ENCODE measurements at places on chromosomes 5 and 9. TPM values are rescaled to one million over a fixed set of nuclear protein-coding genes. Genes with fewer than 3 reads are reported as not detected.

DNA sequence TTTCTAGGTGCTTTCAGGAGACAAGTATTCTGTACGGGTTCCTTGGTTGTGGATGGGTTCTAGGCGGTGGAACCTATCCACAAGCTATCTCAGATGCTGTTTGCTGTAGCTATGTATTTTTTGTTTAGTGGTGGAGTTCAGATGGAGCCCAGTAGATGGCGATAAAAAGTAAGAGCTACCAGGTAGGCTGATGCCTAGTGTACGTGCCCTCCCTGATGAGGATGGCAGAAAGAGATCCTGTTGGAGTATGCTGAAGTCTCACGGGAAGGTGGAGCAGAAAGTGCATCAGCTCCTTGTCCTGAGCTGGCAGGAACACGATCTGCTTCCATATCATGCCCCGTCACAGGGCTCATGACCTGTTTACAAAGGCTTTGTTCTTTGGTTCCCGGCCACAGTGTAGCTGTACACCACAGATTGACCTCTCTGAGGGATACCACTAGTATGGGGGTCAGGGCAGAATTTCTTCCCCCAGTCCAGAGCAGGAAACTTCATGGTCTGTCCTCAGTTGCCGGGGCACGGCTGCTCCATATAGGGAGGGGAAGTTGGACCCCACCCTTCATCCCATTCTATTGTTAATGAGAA, 12.6 kb upstream of the UGT3A2 start:
- H3K27me3 ChIP-seq, result no peaks in the 10 kb centered on the region
- H3K27ac ChIP-seq, result no peak overlapping the region
- DNase-seq, result no peak
- H3K4me3 ChIP-seq, result no peak overlapping the region
- no peaks in the 10 kb centered on the region for H3K36me3 ChIP-seq

STXBP1 gene
- 0.27 TPM for polyA plus RNA-seq

DNA sequence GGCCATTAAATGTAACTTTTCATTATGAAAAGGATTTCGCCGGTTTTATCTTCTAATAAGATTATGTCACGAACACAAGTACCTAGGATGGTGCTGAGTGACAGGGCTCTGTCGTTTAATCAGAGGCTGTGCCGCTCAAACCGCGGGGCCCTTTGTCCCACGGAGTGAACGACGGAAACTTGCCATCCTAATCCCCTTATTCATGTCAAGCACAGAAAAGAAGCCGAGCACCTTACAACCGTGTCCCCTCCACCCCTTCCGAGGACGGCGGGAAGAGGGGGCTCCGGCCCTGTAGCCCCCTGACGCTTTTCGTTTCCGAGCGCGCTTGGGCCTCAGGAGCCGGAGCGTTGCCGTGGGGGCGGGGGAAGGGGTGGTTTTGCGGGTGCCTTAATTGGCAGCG, 11.2 kb downstream of the LMX1B start:
- peaks cover 14% of the 10 kb centered on the region for H3K4me1 ChIP-seq

FCN2 gene
- polyA plus RNA-seq, result not detected

GRCh38 chr5:14489643-14490042, 91.9 kb upstream of the OTULINL start:
- peak overlapping the region; percentile 95 for H3K27ac ChIP-seq
- no peak overlapping the region for H3K4me3 ChIP-seq
- DNase-seq, result peak; percentile 54
- H3K27me3 ChIP-seq, result no peaks in the 10 kb centered on the region

DNA sequence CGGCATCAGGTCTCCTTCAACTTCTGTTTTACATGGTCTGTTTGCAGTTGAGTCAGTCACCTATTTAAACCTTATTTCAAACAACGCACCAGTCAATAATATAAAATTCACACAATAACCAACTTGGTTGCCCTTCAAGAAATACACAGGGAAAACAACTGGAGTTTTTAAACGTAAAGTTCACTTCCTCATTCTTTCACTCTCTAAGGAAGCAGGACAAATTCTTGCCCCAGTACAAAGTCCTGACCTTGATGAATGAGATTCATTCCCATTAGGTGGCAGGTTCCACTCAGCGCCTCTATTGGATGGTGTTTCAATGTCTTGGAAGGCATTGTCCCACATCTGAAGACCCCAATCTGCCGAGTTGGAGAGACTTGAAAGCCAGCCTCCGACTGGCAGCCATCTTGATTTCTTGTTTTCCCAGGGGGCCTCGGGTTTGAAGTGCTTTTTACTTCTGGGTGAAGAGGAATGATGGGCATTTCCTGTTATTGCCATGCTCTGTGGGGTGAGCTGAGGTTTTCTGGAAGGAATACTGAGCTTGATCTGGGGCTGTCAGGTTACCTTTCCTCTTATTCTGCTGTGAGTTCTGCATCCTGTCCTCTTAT, 105.0 kb downstream of the ACER2 start:
- H3K4me3 ChIP-seq, result no peak overlapping the region
- H3K36me3 ChIP-seq, result no peaks in the 10 kb centered on the region
- DNase-seq, result no peak
- no peak overlapping the region for H3K27ac ChIP-seq
- no peaks in the 10 kb centered on the region for H3K27me3 ChIP-seq

BAAT gene
- polyA plus RNA-seq, result not detected

All from CD14-positive monocyte (primary cell).